ENCODE measurements at places on chromosomes 7 and 10.

- no peak for DNase-seq
These were observed 1.1 kb downstream of the FKBP9 start for GRCh38 chr7:32958046-32959025.

DNA sequence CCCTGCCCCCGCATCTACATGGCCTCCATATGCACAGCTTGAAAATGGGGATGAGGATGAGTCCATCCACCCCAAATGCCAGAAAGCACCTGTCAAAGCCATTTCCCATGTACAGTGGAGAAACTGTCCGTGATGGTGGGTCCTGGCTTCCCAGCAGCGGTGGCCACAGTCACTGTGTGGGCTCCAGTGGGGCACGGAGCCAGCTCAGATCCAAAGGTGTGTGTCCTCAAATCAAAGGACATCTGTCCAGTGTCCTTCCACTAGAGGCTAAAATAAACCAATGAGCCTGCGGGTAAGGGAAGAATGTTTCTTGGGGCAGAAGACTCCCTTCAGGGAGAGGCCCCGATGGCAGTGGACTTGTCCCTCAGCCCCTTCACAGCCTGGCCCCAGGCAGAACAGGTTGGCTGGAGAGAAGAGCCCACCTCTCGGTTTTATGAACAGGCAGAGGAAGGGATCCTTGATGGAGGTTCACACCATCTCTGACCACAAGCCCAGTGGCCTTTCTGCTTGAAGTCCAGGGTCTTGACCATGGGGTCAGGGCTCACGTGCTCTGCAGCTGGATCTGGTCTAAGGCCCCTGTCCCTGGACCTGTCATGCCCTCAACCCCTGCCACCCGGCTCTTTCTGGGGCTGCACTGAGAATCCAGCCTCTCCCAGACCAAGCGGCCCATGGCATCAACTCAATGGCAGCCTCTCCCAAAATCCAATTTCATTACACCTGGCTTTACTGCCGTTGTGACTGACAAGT, 106.9 kb downstream of the TCERG1L start:
- DNase-seq = no peak

DNA sequence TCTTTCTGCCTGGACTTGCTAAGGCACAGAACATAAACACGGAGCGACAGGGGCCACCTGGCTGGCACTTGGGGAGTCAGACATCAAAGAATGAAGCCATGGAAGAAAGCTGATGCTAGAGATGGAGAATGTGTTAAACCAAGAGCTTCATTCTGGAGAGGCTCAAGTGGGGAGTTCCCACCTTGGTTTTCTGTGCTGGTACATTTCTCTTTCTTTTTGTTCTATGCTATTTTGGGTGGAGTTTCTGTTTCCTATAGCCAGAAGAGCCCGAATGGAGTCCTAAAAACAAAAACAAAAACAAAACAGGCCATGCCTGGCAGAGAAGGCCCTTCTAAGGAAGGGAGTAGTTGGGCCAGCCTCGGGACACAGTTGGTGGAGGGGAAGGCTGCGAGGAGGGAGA, 148.4 kb upstream of the PRR15 start:
- no peak for DNase-seq

GRCh38 chr7:108805808-108806397, 236.2 kb downstream of the DNAJB9 start:
- DNase-seq = no peak

DNA sequence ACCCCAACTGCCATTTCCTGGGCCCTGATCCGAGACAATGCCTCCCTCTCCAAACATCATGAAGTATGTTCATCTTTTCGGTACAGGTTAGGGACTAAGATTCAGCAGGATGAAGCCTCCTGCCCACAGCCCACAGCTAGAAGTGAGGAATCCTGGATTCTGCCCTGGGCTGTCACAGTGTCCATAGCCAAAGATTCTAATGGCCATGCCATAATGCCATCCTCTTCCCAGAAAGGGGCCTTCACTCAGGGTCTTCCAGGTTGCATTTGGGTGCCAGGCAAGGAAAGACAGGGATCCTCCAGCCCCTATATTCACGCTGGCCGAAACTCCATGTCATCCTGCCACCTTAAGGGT, 15.7 kb upstream of the ZMIZ1 start:
- no peak for DNase-seq

All from activated CD4-positive, alpha-beta T cell treated with anti-CD3 and anti-CD28 coated beads, Interleukin-2, amount 50 U/mL, for 4 hours (primary cell).